ENCODE measurements at places on chromosomes 13 and 19.

DNA sequence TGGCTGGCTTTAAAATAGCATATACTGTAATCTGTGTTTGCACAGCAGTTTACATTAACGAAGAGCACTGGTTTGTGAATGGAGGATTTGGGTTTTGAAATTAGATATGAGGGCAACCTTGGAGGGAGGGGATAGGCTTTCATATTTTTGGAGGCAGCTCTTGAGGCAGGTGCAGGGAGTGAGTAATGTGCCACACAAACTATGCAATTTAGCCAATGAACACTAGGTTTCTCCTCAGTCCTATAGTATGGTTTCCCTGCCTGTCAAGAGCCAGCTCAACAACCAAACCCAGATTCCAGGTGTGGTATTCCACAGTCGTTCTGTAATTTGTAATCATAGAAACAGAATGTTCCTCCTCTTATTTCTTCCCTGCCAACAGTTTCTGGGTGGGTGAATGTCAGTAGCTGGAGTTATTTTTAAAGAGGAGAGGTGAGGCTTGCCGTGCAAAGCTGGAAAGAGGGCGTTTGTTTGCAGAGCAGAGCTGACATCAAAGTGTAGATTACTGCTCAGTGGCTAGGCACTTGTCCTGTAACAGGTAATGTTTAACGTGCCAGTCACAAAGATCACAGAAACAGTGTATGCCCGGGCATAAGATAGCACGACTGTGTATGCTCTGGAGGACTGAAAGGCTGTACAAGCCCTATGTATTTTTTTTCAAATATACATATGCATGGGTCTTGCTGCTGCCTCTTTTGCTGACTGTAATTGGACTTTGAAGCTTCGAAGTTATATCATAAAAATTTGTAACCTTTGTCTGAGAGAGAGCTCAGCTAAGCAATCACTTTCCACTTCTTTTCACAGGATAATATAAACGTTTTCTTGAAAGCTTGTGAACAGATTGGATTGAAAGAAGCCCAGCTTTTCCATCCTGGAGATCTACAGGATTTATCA is 124.2 kb downstream of the LMO7 start:
- no peak for DNase-seq

DNA sequence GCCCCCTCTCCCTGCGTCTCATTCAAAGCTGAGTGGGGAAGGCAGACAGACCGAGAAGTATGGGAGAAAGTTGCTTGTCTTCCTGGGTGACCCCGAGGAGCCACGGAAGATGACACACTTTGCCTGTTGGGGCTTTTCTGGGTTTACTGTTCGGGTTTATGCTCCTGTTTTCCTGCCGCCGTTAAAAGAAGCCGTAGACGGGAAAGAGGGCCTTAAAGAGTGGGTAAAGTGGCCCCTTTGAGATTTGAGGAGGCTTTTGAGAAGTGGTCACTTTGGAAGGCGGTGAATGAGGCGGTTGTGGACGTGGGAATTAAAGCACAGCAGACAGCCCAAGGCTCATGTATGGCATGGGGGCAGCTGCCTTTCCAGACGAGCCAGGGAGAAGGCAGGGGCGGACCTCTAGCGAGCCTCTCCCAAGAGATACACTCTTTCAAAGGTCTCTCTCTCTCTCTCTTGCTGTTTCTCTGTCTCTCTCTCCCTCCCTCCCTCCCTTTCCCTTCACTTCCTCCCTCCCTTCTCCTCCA is 493 bp upstream of the LHFPL6 start:
- DNase-seq: no peak

- DNase-seq: no peak
These were observed 63.5 kb upstream of the SPATA13 start for GRCh38 chr13:24097064-24097463.

DNA sequence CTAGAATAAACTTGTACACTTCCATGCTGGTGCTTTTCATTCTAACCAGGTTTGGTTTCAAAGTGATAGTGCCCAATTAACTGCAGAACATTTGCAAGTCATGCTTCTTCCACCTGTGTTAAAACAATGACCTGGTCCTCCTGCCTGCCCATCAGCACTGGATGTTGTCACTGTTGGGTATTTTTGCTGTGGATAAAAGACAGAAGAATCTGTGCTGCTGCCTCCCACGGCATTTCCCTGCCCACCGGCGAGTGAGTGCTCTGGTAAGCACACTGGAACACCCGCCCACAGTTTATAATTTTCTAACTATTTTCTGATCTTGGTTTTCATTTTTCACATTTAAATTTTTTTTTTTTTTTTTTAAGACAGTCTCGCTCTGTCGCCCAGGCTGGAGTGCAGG is 2.3 kb upstream of the AKAP8 start:
- no peak for DNase-seq

- DNase-seq: no peak
These were observed 6.9 kb downstream of the ZNF221 start for GRCh38 chr19:43957891-43958290.

DNA sequence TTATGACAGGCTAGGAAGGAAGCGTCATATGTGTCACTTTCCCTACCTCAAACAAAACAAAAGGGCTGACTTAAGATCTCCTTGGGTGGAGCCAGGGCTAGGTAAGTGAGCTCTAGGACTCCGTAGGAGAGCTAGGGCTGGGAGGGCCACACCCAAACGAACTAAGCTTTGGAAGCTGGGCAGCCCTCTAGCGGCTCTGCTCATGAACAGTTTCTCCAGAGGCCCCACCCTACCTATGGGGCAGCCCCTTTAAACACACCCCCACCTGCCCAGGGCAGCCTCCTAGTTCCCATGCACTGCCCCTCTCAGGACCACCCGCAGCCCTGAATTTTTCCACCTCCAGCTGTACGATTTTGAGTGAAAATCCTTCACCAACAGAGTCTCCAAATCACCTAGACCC is 3.5 kb downstream of the PEG3 start:
- no peak for DNase-seq

DNA sequence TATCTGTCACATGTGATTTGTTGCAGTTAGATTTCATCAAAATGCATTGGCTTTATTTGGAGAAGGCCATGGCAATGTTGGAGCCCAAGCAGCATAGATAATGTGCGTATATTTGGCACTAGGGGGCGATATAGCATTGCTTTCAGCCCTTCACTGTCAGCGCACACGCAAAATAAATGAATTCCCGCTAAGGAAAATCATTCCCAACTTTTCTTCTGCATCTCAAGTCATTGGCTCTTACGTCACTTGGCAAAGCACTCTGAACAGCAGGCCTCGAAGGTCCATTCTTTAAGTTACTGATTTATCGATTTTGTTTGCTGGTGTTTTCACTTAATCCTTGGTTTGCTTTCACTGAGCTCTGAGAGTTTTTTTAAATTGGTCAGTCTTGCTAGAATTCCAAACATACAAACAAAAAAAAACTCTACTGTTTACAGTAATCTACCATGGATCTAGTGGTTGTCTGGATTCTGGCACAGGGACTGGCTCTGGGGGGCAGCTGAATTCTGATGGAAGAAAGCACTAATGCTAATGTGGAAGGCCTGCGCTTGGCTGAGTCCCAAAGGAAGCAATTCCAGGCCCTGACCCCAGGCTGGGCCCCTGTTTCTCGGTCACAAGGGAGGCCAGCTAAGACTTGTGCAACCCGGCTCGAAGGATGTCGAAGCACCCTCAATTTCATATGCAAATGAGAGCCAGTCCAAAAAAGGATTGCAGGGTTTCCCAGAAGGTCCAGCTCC is 97.7 kb upstream of the IPO5 start:
- no peak for DNase-seq

GRCh38 chr13:43787997-43788396 is 1.2 kb upstream of the ENOX1 start:
- no peak for DNase-seq

GRCh38 chr13:29509999-29510589 is 85.4 kb downstream of the SLC7A1 start:
- DNase-seq: no peak

- DNase-seq: no peak
These were observed 373.0 kb downstream of the FGF14 start for GRCh38 chr13:102028868-102029267.

- DNase-seq: no peak
These were observed 395.8 kb upstream of the GPC6 start for GRCh38 chr13:92830821-92831220.

DNA sequence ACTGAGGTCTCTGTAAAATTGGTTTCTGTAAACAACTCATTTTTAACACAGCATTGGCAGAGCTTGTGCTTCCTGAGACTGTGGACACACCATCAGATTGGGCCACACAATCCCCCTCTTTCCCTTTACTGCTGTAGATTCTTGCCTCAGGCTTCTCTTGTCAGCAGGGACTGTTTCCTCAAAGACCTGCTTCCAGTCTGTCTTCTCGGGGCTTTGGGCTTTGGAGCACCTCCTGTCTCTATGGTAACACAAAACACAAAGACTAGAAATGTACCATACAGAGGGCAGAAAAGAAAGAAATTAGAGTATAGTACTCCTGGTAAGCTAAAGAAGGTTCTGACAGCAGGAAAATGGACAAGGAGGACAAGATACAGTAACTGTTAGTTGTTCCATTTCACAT is 484.5 kb downstream of the DIAPH3 start:
- no peak for DNase-seq

- no peak for DNase-seq
These were observed 4.7 kb upstream of the CEACAM5 start for GRCh38 chr19:41703602-41704293.

DNA sequence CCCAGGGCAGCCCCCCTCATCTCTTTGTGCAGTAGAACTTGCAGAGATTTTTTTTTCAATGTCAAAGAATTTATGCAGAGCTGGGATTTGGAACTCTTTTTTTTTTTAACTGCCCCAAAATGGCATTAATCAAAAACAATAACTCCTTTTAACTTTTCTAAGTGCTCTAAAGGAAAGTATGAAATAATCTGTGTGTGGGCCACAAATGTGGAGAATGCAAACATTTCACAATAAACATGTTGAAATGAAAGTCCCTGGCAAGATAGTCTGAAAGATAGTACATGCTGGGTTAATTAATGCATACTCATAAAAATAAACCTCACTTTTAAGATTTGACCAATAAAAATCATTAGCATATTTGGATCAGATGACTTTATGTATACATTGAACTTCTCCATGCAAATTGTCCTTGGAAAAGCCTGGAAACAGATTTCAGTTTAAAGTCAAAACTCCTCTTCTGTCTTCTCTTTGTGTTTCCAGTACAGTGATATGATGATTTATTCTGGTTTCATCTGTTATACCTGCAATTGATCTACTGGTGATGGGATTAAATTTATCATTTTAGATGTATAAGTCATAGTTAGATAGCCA is 30.5 kb upstream of the ZNF536 start:
- no peak for DNase-seq

- no peak for DNase-seq
These were observed 81.9 kb downstream of the RAB20 start for GRCh38 chr13:110479648-110480047.

Data from GM12891 (cell line).